ENCODE measurements at places on chromosomes 3 and 15. TPM values are rescaled to one million over a fixed set of nuclear protein-coding genes. Genes with fewer than 3 reads are reported as not detected.

LEKR1 gene
- 1.1 TPM for total RNA-seq

CCR8 gene
- total RNA-seq, result not detected

AHSG gene
- not detected for total RNA-seq

TRIM59 gene
- total RNA-seq, result 8.9 TPM

B3GNT5 gene
- 21.0 TPM for total RNA-seq

OXSR1 gene
- total RNA-seq, result 34.4 TPM

RABL3 gene
- 19.1 TPM for total RNA-seq

TF gene
- total RNA-seq, result 1.1 TPM

SHISA5 gene
- 138 TPM for total RNA-seq

PDZRN3 gene
- total RNA-seq, result not detected

B3GALNT1 gene
- total RNA-seq, result 0.11 TPM

TMIE gene
- 0.27 TPM for total RNA-seq

MORC1 gene
- total RNA-seq, result not detected

CPA3 gene
- total RNA-seq, result not detected

SLC6A11 gene
- total RNA-seq, result 0.07 TPM

SEMA3F gene
- total RNA-seq, result 8.2 TPM

CD200R1 gene
- 0.06 TPM for total RNA-seq

LRRIQ4 gene
- total RNA-seq, result not detected

GADL1 gene
- not detected for total RNA-seq

TYRO3 gene
- 15.0 TPM for total RNA-seq

MINAR1 gene
- 0.71 TPM for total RNA-seq

TICRR gene
- total RNA-seq, result 15.9 TPM

APBA2 gene
- 16.6 TPM for total RNA-seq

FHIT gene
- total RNA-seq, result 0.78 TPM

GOLGA8T gene
- total RNA-seq, result 0.66 TPM

IQCF5 gene
- not detected for total RNA-seq

HTR3D gene
- total RNA-seq, result not detected

DCUN1D1 gene
- total RNA-seq, result 18.7 TPM

STAB1 gene
- total RNA-seq, result not detected

GPR27 gene
- total RNA-seq, result 4.0 TPM

P3H2 gene
- 42.0 TPM for total RNA-seq
